ENCODE measurements at places on chromosomes 16 and 17. TPM values are rescaled to one million over a fixed set of nuclear protein-coding genes. Genes with fewer than 3 reads are reported as not detected.

Gene C1QBP
- 101 TPM for total RNA-seq

Gene CCL14
- total RNA-seq = 4.0 TPM

Gene CCL22
- 0.41 TPM for total RNA-seq

Gene CMTM2
- total RNA-seq = not detected

All from mucosa of descending colon (tissue), 3 donors.